ENCODE measurements at places on chromosomes 1 and 21. TPM values are rescaled to one million over a fixed set of nuclear protein-coding genes. Genes with fewer than 3 reads are reported as not detected.

ERI3 gene
- total RNA-seq = 55.3 TPM

CFHR2 gene
- not detected for total RNA-seq

KRTAP10-12 gene
- total RNA-seq = not detected

MAP3K21 gene
- 0.18 TPM for total RNA-seq

CYP4Z1 gene
- not detected for total RNA-seq

RNF223 gene
- not detected for total RNA-seq

PCNX2 gene
- total RNA-seq = 22.6 TPM

C1orf21 gene
- total RNA-seq = 15.8 TPM

ADAMTSL4 gene
- 0.56 TPM for total RNA-seq

UBL4B gene
- not detected for total RNA-seq

S100A8 gene
- not detected for total RNA-seq

C1orf141 gene
- total RNA-seq = not detected

ROR1 gene
- total RNA-seq = 10.0 TPM

IVL gene
- not detected for total RNA-seq

SPRR4 gene
- total RNA-seq = not detected

LEMD1 gene
- not detected for total RNA-seq

OR2T33 gene
- not detected for total RNA-seq

MYOM3 gene
- total RNA-seq = not detected

SLC22A15 gene
- under 0.01 TPM for total RNA-seq

NFIA gene
- total RNA-seq = 2.2 TPM

OR2L5 gene
- not detected for total RNA-seq

ANKRD35 gene
- total RNA-seq = 1.1 TPM

PTCH2 gene
- total RNA-seq = under 0.01 TPM

IL19 gene
- total RNA-seq = not detected

SPRR1A gene
- not detected for total RNA-seq

BNIPL gene
- total RNA-seq = under 0.01 TPM

CRABP2 gene
- total RNA-seq = 6.1 TPM

TRNP1 gene
- total RNA-seq = 68.6 TPM

TRIM67 gene
- not detected for total RNA-seq

C1orf210 gene
- not detected for total RNA-seq

SON gene
- total RNA-seq = 146 TPM

ACTL8 gene
- 0.28 TPM for total RNA-seq

VSIG8 gene
- not detected for total RNA-seq

CFAP141 gene
- not detected for total RNA-seq

NCAM2 gene
- total RNA-seq = 5.0 TPM

KMO gene
- total RNA-seq = not detected

PPM1J gene
- 1.4 TPM for total RNA-seq

OR6N1 gene
- not detected for total RNA-seq

C1orf53 gene
- 4.2 TPM for total RNA-seq

PADI4 gene
- not detected for total RNA-seq

PLEKHA6 gene
- 5.0 TPM for total RNA-seq

GBP7 gene
- total RNA-seq = not detected

SERINC2 gene
- 2.0 TPM for total RNA-seq

LCE1F gene
- not detected for total RNA-seq

CLDN19 gene
- not detected for total RNA-seq

PRDM16 gene
- total RNA-seq = not detected
